ENCODE measurements at places on chromosomes 7 and 10. TPM values are rescaled to one million over a fixed set of nuclear protein-coding genes. Genes with fewer than 3 reads are reported as not detected.

DNA sequence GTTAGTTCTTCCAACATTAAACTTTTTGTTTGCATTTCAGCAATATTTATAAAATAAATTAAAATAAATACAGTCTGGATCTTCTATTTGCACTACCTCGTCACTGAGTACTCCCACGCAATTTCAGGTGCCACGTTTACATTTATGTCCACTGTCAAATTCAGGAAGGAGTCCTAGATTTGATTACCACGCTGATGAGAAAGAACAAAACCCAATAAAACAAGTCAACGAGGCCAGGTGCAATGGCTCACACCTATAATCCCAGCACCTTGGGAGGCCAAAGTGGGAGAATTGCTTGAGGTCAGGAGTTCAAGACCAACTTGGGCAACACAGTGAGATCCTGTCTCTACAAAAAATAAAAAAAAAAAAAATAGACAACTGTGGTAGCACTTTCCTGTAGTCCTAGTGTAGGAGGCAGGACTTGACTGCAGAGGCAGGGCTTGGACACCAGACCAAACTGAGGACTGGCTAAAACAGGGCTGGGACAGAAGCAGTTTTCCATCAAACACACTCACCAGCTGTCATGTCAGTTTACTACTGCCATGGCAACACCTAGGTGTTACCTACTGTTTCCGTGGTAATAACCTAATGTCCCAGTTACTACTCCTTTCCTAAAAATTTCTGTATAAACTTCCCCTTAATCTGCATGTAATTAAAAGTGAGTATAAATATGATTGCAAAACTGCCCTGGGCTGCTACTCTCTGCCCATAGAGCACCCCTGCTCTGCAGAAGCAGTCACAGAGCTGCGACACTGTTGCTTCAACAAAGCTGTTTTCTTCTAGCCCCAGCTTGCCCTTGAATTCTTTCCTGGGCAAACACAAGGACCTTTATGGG, 341.7 kb downstream of the PARD3 start:
- no peak for DNase-seq
- no peaks in the 10 kb centered on the region for H3K27me3 ChIP-seq
- H3K4me1 ChIP-seq, result no peaks in the 10 kb centered on the region
- H3K36me3 ChIP-seq, result no peaks in the 10 kb centered on the region
- H3K4me3 ChIP-seq, result no peak overlapping the region

- H3K36me3 ChIP-seq, result no peaks in the 10 kb centered on the region
- DNase-seq, result no peak
- peaks cover 31% of the 10 kb centered on the region for H3K27me3 ChIP-seq
- H3K4me3 ChIP-seq, result no peak overlapping the region
- H3K27ac ChIP-seq, result no peak overlapping the region
Observed at GRCh38 chr10:99449023-99449422, 18.6 kb upstream of the GOT1 start.

The GARIN1A gene
- 0.57 TPM for total RNA-seq

DNA sequence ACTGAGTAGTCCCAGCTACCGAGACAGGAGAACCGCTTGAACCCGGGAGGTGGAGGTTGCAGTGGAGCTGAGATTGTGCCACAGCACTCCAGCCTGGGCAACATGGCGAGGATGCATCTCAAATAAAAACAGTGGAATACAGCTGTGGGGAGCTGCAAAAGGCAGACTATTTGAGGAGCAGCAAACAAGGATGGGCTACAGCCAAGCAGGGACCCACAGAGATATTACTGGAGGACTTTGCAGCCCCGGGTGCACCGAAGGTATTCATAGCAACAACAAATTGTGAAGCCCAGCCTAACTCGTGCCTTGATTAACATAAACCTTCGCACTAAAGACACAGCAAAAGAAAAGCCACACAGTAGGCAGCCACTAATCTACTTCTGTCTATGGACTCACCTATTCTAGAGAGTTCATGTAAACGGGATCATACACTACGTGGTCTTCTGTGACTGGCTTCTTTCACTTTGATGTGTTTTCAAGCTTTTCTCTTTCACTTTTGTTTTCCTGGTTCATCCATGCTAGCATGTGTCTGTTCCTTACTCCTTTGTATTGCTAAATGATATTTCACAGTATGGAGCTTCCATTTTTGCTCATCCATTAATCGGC, 34.0 kb downstream of the PODXL start:
- no peak for DNase-seq
- 0 out of 2 replicates have a peak, but pooled peaks cover 10% of the 10 kb centered on the region for H3K36me3 ChIP-seq
- peaks cover 37% of the 10 kb centered on the region for H3K4me1 ChIP-seq

The LIPJ gene
- total RNA-seq, result not detected

The IL2RA gene
- total RNA-seq, result not detected

The GFRA1 gene
- 0.11 TPM for total RNA-seq

The CDH23 gene
- 13.3 TPM for total RNA-seq

DNA sequence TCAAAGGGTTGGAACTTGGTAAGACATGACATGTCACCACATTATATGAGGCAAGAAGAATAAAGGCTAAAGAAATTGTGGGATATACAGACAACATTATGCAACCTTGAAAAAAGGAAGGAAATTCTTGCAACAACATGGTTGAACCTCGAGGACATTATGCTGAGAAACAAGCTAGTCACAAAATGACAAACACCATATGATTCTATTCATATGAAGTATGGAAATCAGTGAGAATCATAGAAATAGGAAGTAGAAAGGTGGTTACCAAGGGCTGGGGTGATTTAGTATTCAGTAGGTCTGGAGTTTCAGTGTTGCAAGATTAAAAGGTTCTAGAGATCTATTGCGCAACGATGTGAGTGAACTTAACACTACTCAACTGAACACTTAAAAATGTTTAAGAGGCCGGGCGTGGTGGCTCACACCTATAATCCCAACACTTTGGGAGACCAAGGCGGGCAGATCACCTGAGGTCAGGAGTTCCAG, 126.9 kb upstream of the TBX20 start:
- H3K27me3 ChIP-seq, result no peaks in the 10 kb centered on the region
- no peak overlapping the region for H3K4me3 ChIP-seq
- no peak for DNase-seq
- H3K4me1 ChIP-seq, result no peaks in the 10 kb centered on the region
- no peaks in the 10 kb centered on the region for H3K36me3 ChIP-seq

DNA sequence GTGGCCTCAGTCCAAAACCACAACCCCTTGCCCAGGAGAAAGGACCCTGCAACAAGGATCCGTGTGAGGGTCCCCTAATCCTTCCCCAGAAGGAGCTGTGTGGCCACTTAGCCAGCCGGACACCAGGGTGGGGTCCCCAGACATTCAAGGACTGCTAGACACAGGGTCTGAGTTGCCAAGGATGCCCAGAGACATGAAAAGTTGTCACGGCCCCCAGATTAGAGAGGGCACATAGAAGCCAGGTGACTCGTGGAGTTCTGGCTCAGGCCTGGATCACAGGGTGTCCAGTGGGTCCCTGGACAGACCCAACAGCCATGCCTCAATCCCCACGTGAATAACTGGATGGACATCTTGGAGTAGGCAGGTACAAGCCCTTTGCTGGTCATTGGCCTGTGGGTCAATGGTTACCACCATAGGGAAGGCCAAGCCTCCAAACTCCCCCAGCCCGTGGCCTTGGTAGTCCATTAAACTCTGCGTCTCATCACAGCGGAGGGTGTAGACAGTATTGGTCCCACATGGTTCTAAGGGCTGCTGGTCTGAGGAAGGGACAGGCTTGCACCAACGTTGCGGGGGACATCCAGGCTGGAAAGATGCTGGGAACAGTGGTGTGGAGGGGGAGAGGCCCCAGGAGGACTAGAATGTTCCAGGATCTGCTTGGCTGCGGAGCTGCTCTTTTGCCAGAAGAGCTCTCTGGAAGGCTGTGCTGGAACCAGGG, 205.9 kb upstream of the PPP2R2D start:
- peaks cover 49% of the 10 kb centered on the region for H3K27me3 ChIP-seq
- H3K4me3 ChIP-seq, result no peak overlapping the region
- no peak overlapping the region for H3K27ac ChIP-seq

The FXYD4 gene
- total RNA-seq, result not detected

The SRRT gene
- total RNA-seq, result 144 TPM

GRCh38 chr10:46330894-46331293, 44.1 kb downstream of the ANTXRL start:
- H3K36me3 ChIP-seq, result no peaks in the 10 kb centered on the region
- peaks cover 7% of the 10 kb centered on the region for H3K4me1 ChIP-seq
- no peak overlapping the region for H3K4me3 ChIP-seq
- no peaks in the 10 kb centered on the region for H3K27me3 ChIP-seq
- no peak for DNase-seq

DNA sequence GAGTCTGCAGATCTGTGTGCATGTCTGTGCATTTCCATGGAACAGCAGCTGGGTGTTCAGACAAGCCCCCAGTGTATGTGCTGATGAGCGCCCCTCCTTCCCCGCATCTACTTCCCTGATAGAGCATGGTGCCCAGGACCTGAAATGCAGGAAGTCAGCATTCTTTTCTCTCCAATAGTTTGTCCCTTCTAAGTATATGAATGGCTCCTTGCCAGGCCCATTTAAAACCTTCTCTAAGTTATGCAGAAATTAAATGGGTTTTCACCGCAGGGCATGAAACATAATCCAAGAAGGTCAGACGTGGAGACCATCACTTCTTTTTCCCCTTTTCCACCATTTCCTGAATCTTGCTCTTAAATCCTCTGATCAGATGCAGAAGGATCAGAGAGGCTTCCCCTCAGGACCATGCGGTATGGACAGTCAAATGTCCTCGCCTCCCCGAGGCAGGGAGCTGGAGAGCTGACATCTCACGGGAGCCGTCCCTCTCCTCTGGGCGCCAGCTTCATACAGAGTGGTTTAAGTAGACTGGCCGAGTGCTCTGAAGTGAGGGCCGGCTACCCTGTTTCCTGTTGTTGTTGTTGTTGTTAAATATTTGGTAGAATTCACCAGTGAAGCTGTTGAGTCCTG, 155.3 kb downstream of the C10orf105 start:
- H3K27ac ChIP-seq, result no peak overlapping the region

DNA sequence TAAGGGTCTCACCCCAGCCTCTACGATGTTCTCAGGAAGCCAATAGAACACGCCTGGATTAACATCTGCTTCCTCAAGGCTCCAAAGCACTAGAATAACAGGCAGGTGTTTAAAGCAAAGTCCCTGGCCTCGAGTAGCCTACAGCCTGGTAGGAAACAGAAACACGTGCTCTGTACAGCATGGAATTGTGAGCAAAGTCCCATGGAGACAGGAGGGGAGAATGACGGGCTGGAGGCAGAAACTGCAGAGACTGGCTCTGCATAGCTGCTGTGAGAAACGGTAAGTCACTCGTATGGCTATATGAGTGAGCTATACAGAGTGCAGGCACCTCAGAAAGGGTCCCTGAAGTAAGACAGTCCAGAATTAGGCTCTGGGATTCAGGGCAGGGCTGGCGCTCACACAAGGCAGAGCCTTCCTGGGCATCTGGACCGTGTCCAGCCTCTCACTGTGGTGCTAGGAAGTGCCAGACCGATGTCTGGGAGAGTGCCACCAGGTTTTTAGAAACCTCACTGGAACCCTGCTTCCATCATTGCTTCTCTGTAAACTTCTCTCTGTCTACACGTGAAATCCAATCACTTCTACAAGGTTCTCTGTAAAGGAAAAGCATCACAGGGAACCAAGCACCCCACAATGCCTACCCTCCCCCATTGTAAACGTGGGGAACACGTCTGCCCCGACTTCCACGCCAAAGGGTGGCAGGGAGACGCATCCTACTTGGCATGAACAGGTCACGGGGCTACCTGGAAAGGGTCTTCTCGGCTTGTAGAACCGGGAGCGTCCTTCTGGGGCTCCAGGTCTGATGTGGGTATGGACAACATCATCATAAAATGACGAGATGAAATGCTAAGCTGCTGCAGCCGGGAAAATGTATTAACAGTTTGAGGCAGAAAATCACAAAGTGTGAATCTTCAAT, 38.8 kb upstream of the SHH start:
- H3K4me3 ChIP-seq, result no peak overlapping the region
- no peak overlapping the region for H3K27ac ChIP-seq
- no peak for DNase-seq
- H3K4me1 ChIP-seq, result no peaks in the 10 kb centered on the region

The CDHR1 gene
- not detected for total RNA-seq

GRCh38 chr10:78864761-78865537, 203.8 kb upstream of the ZMIZ1 start:
- H3K36me3 ChIP-seq, result no peaks in the 10 kb centered on the region
- H3K27ac ChIP-seq, result no peak overlapping the region
- H3K4me1 ChIP-seq, result peaks cover 11% of the 10 kb centered on the region
- no peak for DNase-seq

GRCh38 chr10:28554952-28555351, 22.0 kb downstream of the WAC start:
- H3K27ac ChIP-seq, result no peak overlapping the region
- DNase-seq, result no peak
- no peaks in the 10 kb centered on the region for H3K27me3 ChIP-seq

Data from PC-9 (cell line).